ENCODE measurements at places on chromosomes 3 and 15.

DNA sequence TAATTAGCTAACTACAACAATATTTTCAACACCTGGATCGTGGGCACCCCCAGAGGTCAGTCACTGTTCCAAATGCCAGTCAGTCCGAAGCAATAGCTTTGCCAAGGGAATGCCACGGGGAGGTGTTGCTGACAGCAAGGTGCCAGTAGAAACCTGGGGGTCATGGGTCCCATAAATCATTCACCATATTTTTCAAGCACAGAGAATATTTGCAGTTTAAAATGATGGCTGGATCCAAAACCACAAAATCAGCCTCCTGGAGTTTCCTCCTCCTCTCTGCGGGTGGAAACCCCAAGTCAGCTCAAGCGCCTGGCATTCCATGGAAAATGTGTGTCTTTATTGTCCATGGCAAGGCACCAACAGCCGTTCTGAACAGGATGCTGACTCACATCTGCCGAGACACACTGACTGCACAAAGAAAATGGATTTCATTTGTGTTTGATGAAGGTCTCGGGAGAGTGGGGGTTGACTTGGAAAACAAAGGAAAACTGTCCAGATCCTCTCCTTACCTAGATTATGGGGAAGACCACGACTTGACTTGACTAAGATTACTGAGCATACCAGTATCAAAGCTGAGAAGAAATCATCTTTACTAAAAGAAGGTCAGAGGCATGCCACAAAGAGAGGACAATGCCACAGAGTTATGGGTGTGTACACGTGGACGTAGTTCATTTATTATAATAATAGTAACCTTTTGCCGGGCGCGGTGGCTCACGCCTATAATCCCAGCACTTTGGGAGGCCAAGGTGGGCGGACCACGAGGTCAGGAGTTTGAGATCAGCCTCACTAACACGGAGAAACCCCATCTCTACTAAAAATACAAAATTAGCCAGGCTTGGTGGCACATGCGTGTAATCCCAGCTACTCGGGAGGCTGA is 26.4 kb downstream of the ANXA2 start:
- no peak overlapping the region for H3K27ac ChIP-seq
- peaks cover 27% of the 10 kb centered on the region for H3K4me1 ChIP-seq
- DNase-seq, result no peak
- peaks cover 75% of the 10 kb centered on the region for H3K36me3 ChIP-seq

DNA sequence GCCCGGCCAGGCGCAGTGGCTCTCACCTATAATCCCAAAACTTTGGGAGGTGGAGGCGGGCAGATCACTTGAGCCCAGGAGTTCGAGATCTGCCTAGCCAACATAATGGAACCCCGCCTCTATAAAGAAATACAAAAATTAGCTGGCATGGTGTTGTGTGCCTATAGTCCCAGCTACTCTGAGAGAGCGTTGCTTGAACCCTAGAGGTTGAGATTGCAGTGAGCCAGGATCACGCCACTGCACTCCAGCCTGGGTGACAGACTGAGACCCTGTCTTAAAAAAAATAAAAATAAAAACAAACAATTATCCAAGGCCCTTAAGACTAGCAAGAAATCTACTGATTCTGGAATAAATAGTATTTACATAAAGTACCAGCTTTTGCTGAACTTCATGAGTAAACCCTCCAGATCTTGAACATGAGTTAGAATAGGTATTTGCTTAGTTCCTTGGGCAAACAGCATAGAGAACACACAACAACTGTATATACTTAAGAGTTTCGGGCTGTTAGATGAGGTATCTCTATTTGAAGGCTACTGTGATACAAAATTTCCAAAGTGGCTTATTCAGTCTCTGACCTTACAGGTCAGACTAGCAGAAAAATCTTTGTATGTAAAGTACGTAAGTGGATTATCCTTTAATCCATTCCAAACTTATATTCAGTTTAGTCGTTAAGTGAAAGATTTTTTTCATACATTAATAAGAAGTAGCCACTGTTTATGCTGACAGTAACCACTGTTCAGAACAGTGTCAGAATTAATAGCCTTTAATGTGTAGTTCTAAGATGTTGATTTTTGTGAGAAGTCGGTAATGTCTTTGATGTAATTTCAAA is 171.1 kb upstream of the CGNL1 start:
- no peaks in the 10 kb centered on the region for H3K27me3 ChIP-seq
- H3K4me3 ChIP-seq, result no peak overlapping the region
- DNase-seq, result no peak
- no peak overlapping the region for H3K27ac ChIP-seq
- no peaks in the 10 kb centered on the region for H3K4me1 ChIP-seq

- H3K36me3 ChIP-seq, result no peaks in the 10 kb centered on the region
- peaks cover 14% of the 10 kb centered on the region for H3K27me3 ChIP-seq
- peaks cover 27% of the 10 kb centered on the region for H3K4me1 ChIP-seq
- H3K27ac ChIP-seq, result peak overlapping the region; percentile 33
Observed at GRCh38 chr3:72977060-72977808, 19.4 kb upstream of the PPP4R2 start.

GRCh38 chr3:8553405-8553804 is 51.8 kb downstream of the LMCD1 start:
- no peak overlapping the region for H3K27ac ChIP-seq
- H3K27me3 ChIP-seq, result no peaks in the 10 kb centered on the region
- DNase-seq, result no peak
- H3K4me3 ChIP-seq, result no peak overlapping the region

DNA sequence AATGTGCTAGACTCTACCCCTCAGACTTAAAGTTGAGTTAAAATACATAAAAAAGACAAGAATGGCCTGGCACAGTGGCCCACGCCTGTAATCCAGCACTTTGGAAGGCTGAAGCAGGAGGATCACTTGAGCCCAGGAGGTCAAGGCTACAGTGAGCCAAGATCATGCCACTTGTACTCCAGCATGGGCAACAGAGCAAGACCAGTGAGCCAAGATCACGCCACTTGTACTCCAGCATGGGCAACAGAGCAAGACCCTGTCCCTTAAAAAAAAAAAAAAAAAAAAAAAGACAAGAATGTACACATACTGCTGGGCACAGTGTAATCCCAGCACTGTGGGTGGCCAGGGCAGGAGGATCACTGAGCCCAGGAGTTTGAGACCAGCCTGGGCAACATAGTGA is 17.4 kb downstream of the DIS3L start:
- peaks cover 51% of the 10 kb centered on the region for H3K36me3 ChIP-seq
- no peaks in the 10 kb centered on the region for H3K4me1 ChIP-seq
- H3K27ac ChIP-seq, result no peak overlapping the region

GRCh38 chr3:122080207-122080587 is 25.0 kb downstream of the CD86 start:
- no peak for DNase-seq
- H3K4me3 ChIP-seq, result peak overlapping the region; percentile 84
- H3K36me3 ChIP-seq, result peaks cover 45% of the 10 kb centered on the region
- no peaks in the 10 kb centered on the region for H3K27me3 ChIP-seq
- H3K4me1 ChIP-seq, result peaks cover 95% of the 10 kb centered on the region

- DNase-seq, result no peak
- no peak overlapping the region for H3K4me3 ChIP-seq
- no peak overlapping the region for H3K27ac ChIP-seq
- no peaks in the 10 kb centered on the region for H3K36me3 ChIP-seq
- H3K27me3 ChIP-seq, result peaks cover 1% of the 10 kb centered on the region
- H3K4me1 ChIP-seq, result peaks cover 27% of the 10 kb centered on the region
Observed at GRCh38 chr15:76976572-76977270, 18.2 kb upstream of the PSTPIP1 start.

DNA sequence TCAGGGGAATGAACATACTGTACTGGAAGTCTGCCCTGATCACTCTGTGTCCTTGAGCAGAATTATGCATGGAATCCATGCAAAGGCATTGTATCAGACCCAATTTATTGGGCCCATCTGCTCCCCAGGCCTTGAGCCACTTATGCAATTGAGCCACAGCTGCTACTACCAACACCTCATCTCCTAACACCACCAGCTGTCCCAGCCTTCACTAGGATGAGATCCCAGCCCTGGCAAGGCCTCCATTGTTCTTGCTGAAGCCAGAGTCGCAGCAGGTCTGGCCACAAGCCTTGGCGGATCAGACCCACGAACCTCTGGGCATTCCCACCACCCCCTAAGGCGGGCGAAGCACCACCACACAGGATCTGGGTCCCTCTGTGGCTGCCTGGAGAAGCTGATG is 9.2 kb upstream of the NME9 start:
- no peak overlapping the region for H3K27ac ChIP-seq
- peaks cover 12% of the 10 kb centered on the region for H3K27me3 ChIP-seq
- no peak overlapping the region for H3K4me3 ChIP-seq

DNA sequence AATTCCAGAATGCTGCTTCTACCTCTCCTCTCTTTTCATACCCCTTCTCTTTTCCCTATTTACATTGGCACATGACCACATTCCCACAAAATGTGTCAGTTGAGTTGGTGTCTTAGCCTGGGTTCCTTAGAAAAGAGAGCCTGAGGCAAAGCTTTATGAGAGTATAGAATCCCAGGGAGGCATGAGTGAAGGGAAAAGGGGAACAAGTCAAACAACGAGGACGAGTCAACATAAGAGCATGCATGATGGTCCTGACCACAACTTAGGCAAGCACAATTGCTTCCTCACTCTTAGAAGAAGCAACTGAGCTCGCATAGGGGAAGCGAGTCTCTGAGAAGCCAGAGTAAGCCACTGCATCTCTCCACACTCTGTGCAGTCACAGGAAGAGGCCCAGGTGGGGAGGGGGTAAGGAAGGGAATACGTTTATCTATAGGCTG is 15.4 kb upstream of the ZNF774 start:
- no peaks in the 10 kb centered on the region for H3K27me3 ChIP-seq
- H3K27ac ChIP-seq, result peak overlapping the region; percentile 10
- H3K4me1 ChIP-seq, result peaks cover 8% of the 10 kb centered on the region

GRCh38 chr15:57354436-57355123 is 21.7 kb upstream of the CGNL1 start:
- no peaks in the 10 kb centered on the region for H3K4me1 ChIP-seq
- no peaks in the 10 kb centered on the region for H3K36me3 ChIP-seq
- DNase-seq, result no peak
- H3K4me3 ChIP-seq, result no peak overlapping the region

GRCh38 chr3:15501126-15501525 is 20.4 kb downstream of the COLQ start:
- no peaks in the 10 kb centered on the region for H3K27me3 ChIP-seq
- DNase-seq, result no peak
- H3K4me1 ChIP-seq, result peaks cover 29% of the 10 kb centered on the region

DNA sequence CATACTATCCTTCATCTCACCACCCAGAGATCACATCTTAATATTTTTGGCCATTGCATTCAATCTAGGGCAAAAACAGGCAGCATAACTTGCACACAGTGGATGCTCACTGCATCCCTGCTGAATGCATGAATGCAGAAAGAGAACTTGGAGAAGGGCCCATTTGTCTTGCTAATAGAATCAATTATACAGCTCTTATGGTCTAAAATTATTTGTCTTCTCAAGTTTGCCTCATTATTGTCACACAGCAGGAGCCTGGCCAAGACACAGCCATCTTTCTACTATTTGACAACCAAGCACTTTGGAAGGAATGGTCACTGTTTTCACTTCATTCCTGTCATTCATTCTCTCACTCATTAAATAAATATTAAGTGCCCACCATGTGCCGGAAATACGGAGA is 1.2 kb upstream of the ARHGEF26 start:
- H3K4me3 ChIP-seq, result no peak overlapping the region
- H3K4me1 ChIP-seq, result peaks cover 17% of the 10 kb centered on the region
- H3K27ac ChIP-seq, result no peak overlapping the region
- no peaks in the 10 kb centered on the region for H3K36me3 ChIP-seq
- no peak for DNase-seq

DNA sequence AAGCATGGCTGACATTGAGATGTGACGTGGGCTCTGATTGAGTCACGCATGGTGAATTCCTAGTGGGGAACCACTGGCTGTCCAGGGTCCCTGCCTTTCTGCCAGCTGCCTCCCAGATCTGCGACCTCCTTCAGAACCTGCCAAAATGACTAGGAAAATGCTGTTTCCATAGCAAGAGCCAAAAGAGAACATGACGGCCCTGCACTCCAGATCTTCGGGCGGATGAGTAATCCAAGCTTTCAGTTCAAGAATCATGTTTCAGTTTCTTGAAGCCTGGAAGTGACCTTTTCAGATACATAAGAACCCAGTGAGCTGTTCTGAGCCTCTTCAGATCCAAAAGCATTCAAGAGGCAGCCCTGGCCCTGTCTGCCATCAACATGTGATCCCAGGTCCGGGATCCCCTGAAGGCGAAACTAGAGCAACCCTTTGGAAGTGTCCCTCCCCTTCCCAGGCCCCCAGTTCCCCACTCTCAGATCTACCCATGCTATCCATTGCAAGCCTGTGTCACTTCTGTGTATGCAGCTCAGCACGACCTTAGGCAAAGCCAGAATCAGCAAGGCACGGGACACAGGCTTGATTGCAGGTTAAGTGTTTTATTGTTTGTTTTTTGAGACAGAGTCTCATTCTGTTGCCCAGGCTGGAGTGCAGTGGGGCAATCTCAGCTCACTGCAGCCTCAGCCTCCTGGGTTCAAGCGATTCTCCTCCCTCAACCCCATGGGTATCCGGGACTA is 19.7 kb downstream of the ANKRD63 start:
- H3K4me3 ChIP-seq, result no peak overlapping the region
- no peaks in the 10 kb centered on the region for H3K36me3 ChIP-seq
- no peak for DNase-seq
- H3K4me1 ChIP-seq, result no peaks in the 10 kb centered on the region
- no peak overlapping the region for H3K27ac ChIP-seq

- no peaks in the 10 kb centered on the region for H3K27me3 ChIP-seq
- H3K36me3 ChIP-seq, result peaks cover 34% of the 10 kb centered on the region
- DNase-seq, result no peak
Observed at GRCh38 chr3:128767094-128767750, 41.2 kb downstream of the RAB7A start.

GRCh38 chr3:14616606-14617507 is 34.7 kb upstream of the CCDC174 start:
- no peak overlapping the region for H3K4me3 ChIP-seq
- peaks cover 8% of the 10 kb centered on the region for H3K4me1 ChIP-seq
- H3K36me3 ChIP-seq, result no peaks in the 10 kb centered on the region
- peaks cover 32% of the 10 kb centered on the region for H3K27me3 ChIP-seq

GRCh38 chr3:121111914-121112612 is 204.1 kb downstream of the STXBP5L start:
- H3K36me3 ChIP-seq, result no peaks in the 10 kb centered on the region
- DNase-seq, result no peak
- H3K4me3 ChIP-seq, result no peak overlapping the region

GRCh38 chr15:101600035-101600434 is 52.1 kb downstream of the TM2D3 start:
- H3K27me3 ChIP-seq, result peaks cover 40% of the 10 kb centered on the region
- no peaks in the 10 kb centered on the region for H3K4me1 ChIP-seq
- H3K36me3 ChIP-seq, result no peaks in the 10 kb centered on the region
- no peak overlapping the region for H3K4me3 ChIP-seq
- no peak for DNase-seq

- H3K36me3 ChIP-seq, result no peaks in the 10 kb centered on the region
- peaks cover 49% of the 10 kb centered on the region for H3K27me3 ChIP-seq
- no peak overlapping the region for H3K4me3 ChIP-seq
- DNase-seq, result no peak
- peaks cover 32% of the 10 kb centered on the region for H3K4me1 ChIP-seq
- no peak overlapping the region for H3K27ac ChIP-seq
Observed at GRCh38 chr3:46561511-46561910, 4.6 kb downstream of the LRRC2 start.

- peaks cover 2% of the 10 kb centered on the region for H3K27me3 ChIP-seq
- no peak overlapping the region for H3K4me3 ChIP-seq
- no peak for DNase-seq
Observed at GRCh38 chr15:88619796-88620195, 1.3 kb upstream of the AEN start.
